ENCODE measurements at places on chromosomes 1 and 21.

DNA sequence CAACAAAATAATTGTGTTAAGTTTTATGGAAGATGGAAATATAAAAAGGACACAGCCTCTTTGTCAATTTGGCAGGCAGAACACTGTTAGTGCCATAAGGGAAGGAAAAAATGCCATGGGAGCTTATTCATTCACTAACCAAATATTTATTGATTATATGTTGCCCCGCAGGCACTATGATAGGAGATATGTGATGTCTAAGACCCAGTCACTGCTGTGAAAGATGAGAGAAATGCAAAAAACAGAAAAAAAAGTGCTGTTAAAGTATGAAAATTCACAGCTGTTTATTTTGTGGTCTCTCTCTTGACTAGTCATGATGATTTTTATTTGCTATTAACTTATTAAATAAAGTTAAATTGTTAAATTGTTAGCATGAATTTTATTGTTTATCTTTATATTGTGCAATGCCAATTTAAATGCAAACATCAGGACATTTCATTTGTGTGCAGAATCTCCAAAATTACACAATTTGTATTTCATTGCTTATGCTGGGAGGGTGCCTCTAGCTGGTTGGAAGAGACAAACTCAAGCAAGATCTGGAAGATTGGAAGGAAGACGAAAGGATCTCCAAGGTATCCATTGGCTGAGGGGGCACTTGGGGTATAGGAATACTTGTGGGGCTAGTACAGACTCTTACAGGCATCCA, 17.8 kb upstream of the PTGFR start:
- no peak for DNase-seq

- no peak for DNase-seq
Observed at GRCh38 chr1:73980324-73981040, 217.5 kb downstream of the LRRIQ3 start.

GRCh38 chr1:99619583-99619982, 26.3 kb upstream of the PALMD start:
- no peak for DNase-seq

DNA sequence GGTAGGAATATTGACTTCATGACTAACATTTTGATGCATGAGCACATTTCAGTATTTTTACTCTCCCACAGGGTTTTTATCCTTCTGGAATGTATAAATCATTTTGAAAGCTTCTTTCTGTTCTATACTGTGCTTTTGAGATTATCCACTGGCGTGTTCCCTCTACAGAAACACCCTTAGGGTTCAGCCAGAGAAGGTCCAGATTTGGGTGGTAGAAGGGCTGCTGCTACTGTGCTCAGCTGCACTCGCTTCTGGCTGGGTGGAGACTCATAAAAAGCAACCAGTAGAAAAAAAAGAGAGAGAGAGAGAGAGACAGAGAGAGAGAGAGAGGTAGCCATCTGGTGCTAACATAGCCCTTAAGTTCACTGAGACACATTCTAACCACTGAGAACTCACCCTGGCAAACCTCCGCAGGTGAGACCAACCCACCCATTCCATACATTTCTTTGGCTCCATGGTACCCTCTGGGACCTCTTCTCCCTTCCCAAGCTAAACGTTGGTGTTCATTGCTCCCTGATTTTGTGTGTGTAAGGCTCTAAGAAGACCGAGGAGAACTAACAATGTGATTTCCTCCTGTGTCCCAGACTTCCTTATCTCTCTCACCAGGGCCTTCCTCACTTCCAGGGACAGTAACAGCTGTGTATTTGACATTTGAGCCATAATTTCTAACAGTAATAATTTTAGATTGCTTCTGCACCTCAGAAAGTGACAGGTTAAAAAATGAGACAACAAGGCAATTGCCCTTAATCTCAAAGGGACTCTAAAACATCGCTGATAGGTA, 7.2 kb downstream of the APCS start:
- DNase-seq: no peak

GRCh38 chr1:91120936-91121335, 99.1 kb upstream of the ZNF644 start:
- DNase-seq: no peak

DNA sequence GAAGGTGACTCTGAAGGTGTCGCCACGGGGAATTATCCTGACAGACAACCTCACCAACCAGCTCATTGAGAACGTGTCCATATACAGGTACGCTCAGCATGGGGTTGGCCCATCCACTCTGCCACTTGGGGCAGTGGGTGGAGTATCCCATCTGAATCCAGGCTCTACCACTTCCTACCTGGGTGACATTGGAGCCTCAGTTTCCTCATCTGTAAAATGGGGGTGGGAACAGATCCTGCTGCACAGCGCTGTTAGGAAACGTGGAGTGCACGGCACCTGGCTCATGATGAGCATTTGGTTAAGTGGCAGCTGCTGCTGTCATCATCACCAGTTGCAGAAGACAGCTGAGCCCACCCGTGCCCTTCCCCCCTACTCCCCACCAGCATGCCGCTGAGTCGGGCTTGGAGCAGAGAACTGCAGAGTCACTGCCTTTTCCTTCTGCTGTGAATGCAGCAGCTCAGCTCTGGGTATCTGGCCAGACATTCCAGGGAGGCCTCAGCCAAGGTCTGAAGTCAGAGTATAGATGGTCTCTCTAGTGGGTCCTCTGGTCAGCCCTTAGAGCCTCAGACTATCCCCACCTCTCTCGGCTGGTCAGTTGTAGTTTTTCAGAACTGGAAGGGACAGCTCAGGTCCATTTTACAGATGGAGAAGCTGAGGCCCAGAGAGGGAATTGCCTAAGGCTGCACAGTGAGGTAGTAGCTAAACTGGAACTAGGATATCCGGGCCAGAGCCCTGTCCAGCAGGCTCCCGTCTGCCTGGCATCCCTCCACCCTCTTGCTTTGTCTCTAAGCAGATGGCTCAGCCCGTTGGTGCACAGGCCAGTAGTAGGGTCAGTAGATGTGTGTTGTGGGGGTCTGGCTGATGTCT, 11.7 kb downstream of the LDLRAP1 start:
- DNase-seq: no peak

GRCh38 chr1:10755970-10756521, 40.4 kb downstream of the CASZ1 start:
- DNase-seq: peak; percentile 49

DNA sequence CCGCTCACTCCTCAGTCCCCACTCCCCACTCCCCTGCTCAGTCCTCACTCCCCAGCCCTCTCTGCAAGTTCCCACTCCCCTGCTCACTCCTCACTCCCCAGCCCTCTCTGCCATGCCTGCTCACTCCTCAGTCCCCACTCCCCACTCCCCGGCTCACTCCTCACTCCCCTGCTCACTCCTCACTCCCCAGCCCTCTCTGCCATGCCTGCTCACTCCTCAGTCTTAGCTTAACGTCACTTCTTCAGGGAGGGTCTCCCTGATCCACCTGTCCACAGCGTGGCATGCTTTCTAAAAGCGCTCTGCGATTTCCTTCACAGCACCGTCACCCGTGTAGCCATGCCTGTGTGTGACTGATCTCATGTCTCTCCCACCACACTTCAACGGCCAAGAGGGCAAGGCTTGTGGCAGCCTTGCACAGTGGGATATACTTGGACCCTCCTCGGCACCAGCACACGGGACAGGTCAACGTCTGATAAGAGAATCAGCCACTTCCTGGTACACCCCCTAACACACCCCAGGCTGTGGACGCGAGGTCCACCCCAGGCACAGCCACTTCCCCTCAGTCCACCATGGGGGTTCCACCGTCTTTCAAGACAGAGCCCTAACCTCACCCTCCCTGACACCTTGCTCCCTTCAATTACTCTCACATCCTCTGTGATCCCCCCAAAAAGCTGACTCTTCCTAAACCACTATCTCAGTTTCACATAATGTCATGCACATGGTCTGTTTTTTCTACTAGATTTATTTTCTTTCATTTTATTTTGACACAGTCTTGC, 14.0 kb downstream of the PRDM15 start:
- peak; percentile 71 for DNase-seq

DNA sequence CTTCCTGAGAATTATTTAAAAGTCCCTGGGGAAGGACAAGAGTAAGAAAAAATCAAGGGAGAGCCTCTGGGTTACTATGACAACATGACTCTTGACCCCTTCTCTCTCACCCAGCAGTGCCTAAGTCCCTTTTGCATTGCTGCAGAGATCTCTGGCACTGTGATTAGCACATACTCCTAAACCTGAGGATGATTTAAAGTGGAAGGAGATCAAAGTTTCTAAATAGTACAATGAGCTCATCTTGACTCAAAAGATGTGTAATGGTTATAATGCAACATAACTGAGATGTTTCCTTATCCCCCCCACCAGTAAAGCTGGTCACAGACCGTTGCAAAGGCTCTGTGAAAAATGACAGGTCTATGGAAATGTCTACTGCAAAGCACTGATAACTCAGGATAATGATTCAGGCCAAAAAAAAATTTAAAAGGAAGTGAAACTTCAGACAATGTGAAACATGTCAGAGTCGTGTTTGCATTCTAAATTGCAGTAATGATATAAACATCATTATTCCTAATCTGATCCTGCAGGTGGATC, 519.2 kb downstream of the KIF26B start:
- DNase-seq: no peak

GRCh38 chr1:70617728-70618127, 206.7 kb downstream of the CTH start:
- no peak for DNase-seq

GRCh38 chr1:77756052-77756754, 3.4 kb downstream of the USP33 start:
- no peak for DNase-seq

- no peak for DNase-seq
Observed at GRCh38 chr1:112063781-112064728, 74.6 kb upstream of the KCND3 start.

GRCh38 chr1:110690709-110691365, 16.1 kb upstream of the KCNA3 start:
- DNase-seq: no peak

DNA sequence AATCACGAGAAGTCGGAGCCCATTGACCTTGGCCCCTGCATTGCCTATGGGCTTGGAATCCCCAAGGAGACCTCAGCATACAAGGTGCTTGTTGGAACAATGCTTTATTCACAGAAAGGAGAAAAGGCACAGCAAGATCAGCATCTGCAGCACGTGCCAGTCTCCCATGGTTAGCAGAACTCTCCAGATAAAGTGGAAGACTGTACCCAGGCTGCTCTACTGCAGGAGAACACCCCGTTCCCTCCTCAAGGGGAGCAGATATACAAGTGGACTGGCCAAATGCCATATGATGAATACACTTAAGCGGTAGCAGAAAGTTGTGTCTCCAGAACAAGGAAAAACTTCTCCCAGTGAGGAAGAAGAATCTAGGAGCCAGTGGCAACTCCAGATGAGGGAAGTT, 53.5 kb downstream of the ST6GALNAC3 start:
- DNase-seq: no peak

- DNase-seq: no peak
Observed at GRCh38 chr1:33324677-33325575, 4.0 kb upstream of the A3GALT2 start.

GRCh38 chr21:31195334-31196015, 148.6 kb downstream of the TIAM1 start:
- DNase-seq: no peak

GRCh38 chr1:41730806-41731205, 187.9 kb downstream of the HIVEP3 start:
- DNase-seq: no peak

GRCh38 chr1:176066709-176067108, 140.4 kb downstream of the COP1 start:
- no peak for DNase-seq

DNA sequence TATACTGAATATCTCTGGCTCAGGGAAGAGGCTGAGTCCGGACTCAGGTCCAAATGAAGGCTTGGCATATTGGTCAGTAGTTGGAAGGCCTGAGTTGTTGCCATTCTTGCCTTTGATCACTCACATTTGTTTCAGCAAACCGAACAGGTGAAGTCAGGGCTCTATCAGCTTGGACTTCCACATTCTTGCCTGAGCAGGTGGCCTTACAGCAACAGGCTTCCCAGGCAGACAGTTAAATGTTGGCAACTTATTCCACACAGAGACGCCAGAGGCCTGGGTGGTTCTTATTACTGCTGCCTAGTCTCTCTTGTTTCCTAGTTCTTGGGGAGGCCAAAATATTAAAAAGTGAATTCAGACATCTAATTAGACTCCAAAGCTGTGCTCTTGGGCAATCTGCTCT, 36.6 kb downstream of the XCL2 start:
- DNase-seq: no peak

GRCh38 chr1:65393928-65394327, 26.5 kb upstream of the LEPR start:
- DNase-seq: no peak

GRCh38 chr21:37227071-37228002, 39.8 kb downstream of the VPS26C start:
- DNase-seq: no peak

DNA sequence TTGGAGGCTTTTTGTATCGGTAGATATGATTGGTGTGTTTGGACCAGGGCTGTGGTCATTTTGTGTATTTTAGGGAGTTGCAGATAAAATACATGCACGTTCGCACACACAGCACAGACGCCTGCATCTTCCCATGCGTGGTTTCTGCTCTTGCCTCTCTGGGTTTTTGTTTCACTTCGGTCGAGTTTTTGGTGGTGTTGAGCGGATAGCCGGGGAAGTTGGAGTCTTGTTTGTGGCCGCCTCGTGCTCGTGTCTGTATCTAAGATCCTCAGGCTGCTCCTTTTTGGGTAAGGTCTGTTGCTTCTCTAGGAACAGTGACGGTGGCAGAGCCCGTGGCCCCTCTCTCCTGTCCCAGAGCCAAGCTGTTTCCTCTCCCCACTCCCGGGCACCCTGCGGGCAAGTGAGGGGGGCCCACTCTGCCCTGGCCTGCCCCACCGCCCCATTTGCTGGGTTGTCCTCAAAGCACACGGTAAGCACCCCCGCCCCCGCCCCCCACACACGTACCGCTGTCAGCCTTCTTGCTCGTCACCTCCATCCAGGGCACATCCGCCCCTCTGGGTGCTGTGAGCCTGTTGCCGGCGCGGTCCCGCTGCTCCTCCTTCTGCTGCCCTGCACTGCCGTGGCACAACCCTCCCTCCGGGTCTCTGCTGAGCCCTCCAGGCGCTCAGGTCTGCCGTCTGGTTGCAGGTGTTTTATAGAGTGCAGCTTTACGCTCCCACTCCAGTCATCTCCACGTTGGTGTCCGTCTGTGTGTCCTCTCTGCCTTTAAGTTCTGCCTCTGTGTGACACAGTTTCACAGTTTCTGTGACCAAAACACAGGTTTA, 51.9 kb downstream of the AGPAT3 start:
- peak; percentile 75 for DNase-seq

DNA sequence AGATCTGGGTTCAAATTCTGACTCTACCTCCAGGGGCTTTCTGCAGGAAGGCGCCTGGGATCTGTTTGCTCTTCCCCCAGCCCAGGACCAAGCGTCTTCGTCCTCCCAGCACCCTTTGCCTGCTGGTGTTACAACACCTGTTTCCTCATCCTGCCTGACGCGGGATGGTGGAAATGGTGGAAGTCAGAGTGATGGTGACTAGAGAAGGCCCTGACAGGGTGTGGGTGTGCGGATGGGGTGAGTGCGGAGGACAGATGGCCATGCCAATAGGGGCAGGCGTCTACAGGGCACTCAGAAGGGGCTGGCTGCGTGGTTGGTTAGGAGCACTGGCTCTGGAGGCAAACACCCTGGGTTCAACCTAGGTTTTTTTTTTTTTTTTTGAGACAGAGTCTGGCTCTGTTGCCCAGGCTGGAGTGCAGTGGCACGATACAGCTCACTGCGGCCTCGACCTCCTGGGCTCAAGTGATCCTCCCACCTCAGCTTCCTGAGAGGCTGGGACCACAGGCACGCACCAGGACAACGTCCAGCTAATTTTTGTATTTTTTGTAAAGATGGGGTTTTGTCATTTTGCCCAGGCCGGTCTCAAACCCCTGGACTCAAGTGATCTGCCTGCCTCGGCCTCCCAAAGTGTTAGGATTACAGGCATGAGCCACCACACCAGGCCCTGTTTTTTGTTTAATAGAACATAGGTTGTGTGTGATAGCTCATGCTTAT, 1.5 kb downstream of the THEMIS2 start:
- DNase-seq: no peak

- DNase-seq: no peak
Observed at GRCh38 chr21:42019101-42019605, 9.0 kb upstream of the ZBTB21 start.
